ENCODE measurements at places on chromosomes 4 and X. TPM values are rescaled to one million over a fixed set of nuclear protein-coding genes. Genes with fewer than 3 reads are reported as not detected.

DNA sequence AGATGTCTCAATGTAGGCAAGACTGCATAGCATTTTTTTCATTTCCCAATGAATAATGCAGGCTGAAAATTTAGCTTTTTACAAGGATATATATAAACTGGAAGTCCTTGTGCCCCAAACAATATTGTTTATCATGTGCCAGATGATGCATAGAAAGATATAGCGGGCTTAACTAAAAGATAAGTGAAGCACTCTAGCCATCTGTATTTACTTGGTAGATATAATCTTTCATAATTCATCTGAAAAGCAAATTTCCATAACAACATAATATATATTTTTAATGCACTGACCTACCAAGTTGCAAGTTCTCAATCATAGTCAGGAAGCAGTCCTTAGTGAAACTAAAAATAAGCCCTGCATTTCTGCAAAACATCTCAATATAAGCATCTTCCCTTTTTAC, 653.3 kb downstream of the NLGN4X start:
- no peak for DNase-seq

- no peak for DNase-seq
Observed at GRCh38 chr4:102439236-102439614, 61.9 kb upstream of the NFKB1 start.

- no peak for DNase-seq
Observed at GRCh38 chr4:2823671-2824328, 19.8 kb upstream of the ADD1 start.

- no peak for DNase-seq
Observed at GRCh38 chr4:118814058-118814457, 21.9 kb downstream of the SEC24D start.

DNA sequence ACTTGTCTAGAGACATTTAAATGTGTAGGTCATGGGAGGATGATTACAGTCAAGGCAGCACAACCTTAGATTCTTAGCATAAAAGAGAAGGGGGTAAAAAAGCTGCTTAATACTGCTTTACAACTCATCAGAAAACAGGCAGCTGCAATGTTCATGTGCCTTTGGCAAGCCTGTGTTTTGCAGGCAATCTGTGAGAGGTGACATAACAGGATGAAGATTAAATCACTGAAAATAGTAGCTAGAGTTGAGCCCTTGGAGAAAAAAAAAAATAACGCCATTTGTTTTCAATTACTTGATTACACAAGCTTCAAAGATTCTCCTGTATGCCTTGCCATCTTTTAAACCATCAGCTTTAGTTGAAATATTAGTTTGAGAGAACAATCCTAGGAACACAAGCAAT, 847.6 kb upstream of the LCORL start:
- no peak for DNase-seq

DNA sequence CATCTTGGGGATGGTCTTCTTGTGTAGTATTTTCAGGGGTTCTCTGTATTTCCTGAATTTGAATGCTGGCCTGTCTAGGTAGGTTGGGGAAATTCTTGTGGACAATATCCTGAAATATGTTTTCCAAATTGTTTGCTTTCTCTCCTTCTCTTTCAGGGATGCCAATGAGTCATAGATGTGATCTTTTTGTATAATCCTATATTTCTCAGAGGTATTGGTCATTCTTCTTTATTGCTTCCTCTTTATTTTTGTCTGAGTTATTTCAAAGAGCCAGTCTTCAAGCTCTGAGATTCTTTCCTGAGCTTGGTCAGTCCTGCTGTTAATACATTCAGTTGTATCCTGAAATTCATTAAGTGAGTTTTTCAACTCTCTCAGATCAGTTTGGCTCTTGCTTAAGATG, 73.1 kb downstream of the MAMLD1 start:
- DNase-seq: no peak

DNA sequence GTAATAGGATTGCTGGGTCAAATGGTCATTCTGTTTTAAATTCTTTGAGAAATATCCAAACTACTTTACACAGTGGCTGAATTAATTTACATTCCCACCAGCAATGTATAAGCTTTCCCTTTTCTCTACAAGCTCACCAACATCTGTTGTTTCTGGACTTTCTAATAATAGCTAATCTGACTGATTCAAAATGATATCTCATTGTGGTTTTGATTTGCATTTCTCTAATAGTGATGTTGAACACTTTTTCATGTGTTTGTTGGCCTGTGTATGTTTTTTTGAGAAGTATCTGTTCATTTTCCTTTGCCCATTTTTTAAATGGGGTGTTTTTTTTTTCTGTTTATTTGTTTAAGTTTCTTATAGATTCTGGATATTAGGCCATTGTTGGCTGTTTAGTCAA, 659.0 kb upstream of the GNPDA2 start:
- no peak for DNase-seq

GRCh38 chr4:169765835-169766234, 8.1 kb upstream of the HPF1 start:
- no peak for DNase-seq

DNA sequence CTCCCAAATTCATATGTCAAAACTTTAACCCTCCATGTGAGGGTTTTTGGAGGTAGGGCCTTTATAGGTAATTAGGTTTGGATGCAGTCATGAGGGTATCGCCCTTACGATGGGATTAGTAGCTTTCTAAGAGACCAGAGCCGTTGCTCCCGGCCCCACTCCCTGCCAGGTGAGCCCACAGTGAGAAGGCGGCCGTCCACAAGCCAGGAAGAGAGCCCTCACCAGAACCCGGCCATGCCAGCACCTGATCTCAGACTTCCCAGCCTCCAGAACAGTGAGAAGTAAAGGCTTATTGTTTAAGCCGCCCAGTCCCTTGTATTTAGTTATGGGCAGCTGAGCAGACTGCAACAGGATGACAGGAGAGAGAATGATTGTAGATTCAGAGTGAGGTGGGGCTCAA, 40.8 kb downstream of the DCTD start:
- DNase-seq: no peak

GRCh38 chr4:21819086-21819485, 129.5 kb downstream of the KCNIP4 start:
- no peak for DNase-seq

RPS3A gene
- total RNA-seq: 5,074 TPM

IL2 gene
- 0.48 TPM for total RNA-seq

NAA11 gene
- not detected for total RNA-seq

TMEM150C gene
- total RNA-seq: 38.3 TPM

NHS gene
- total RNA-seq: 8.5 TPM

VSIG4 gene
- 90.0 TPM for total RNA-seq

HERC5 gene
- 5.9 TPM for total RNA-seq

FAM9C gene
- total RNA-seq: not detected
